ENCODE measurements at places on chromosomes 7 and 10.

- no peak for DNase-seq
These were observed 199.3 kb downstream of the PARD3 start for GRCh38 chr10:34615770-34616169.

- no peak for DNase-seq
These were observed 142.0 kb upstream of the NPY start for GRCh38 chr7:24141874-24142509.

GRCh38 chr10:72275351-72276012, 1.8 kb downstream of the DDIT4 start:
- DNase-seq: peak; percentile 34

- DNase-seq: no peak
These were observed 589 bp downstream of the ZNF488 start for GRCh38 chr10:47383261-47384147.

DNA sequence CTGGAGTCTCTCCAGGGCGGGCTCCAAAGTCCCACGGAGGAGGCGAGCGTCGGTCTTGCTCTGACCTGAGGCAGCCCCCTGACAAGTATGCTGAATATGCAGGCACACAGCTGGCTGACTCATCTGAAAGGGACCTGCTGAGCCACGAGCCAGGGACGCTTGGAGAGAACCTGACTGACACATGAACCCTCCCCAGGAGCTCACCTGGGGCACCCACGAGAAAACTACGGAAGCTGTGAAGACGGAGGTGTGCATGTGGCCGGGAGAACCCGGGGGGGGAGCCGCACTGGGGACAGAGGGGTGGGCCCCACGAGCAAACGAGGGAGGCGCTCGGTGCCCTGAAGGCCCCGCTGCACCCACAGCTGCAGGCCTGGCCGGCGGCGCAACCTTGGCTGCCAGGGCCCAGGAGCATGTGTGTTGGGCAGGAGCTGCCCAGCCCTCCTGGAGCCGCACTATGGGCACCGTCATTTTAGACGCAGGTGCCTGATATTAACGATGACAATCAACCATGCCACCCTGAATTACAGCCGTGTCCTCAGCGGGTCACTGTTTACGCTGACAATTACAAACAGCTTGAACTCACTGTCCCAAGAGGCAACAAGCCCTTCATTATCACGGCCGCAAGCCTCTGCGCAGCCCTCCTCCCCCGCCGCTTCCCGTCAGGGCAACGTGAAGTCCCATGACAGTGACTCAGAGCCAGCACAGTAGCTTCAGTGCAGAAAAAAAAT, 64.7 kb downstream of the DIP2C start:
- DNase-seq: peak; percentile 77

DNA sequence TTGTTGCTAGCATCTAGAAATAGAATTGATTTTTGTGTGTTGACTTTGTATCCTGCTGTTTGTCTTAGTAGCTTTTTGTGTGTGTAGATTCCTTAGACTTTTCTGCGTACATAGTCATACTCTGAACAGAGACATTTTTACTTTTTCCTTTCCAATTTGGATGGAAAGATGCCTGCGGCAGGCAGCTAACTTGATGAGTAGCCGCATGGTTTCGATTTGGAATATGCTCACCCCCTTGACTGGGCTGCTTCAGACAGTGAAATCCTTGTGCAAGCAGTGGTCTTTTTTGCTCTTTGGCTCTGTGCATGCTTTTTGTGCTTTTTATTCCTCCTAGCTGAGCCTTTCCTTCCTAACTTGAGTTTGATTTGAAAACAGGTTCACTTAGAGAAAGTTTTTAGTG, 71.8 kb downstream of the HHEX start:
- peak; percentile 45 for DNase-seq

GRCh38 chr7:1812509-1813393, 142.7 kb downstream of the ELFN1 start:
- DNase-seq: no peak

- DNase-seq: peak; percentile 59
These were observed 1.6 kb downstream of the GLUD1 start for GRCh38 chr10:87092861-87093631.

DNA sequence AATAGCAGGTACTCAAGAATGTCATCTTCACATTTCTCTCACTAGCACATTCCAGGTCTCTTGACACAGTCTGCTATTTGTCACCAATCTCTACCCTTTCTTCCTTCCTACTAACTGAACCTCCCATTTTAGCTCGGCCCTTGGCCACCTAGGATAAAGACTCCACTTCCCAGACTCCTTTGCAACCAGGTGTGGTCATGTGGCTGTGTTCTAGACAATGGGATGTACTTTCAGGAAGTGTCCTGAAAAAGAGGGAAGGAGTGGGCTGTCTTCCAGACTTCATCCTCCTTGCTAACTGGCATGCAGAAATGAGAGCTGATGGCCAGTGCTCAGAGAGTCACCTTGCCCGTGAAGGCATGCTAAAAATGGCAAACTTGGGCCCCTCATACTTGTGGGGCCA, 139.2 kb downstream of the AMPH start:
- no peak for DNase-seq

DNA sequence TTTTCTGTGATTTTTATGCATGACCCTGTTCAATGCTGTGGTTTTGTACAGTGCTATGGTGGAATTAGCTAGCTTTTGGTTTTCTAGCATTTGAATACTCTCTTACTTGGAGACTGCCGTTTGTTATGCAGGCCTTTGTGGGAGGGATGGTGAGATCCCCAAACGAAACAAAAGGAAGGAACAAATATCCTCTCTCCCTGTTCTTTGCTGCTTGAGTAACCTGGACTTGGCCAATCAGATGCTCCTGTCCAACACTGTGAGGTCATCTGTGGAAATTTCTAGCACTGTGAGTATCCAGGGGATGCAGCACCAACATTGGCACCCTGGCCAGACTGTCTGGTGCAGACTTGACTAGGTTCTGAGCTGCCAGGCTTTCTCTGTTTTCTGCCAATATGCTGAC, 314.4 kb downstream of the ANKRD30A start:
- DNase-seq: no peak

DNA sequence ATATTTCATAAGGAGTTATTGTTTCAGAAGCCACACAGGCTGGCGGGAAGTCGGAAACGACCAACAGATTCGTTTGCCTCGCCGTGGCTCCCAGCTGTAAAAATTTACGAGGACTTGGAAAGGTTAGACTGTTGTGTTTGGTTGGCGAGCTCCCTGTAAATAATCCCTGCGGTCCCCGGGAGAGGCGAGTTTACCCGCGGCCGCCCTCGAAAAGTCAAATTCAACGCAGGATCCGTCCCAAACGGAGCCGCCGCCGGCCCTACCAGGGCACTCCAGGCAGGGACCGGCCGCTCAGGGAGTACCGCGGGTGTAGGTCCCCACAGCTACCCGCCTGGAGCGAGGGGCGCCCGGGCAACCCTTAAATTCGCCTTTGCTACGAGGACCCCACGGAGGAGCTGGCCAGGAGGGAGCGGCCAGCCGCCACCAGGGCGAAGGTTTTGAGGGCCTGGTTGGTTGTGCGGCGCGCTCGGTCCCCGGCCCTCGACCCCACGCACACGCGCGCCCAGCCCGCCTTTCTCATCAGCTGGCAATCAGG, 726 bp upstream of the HOXA9 start:
- no peak for DNase-seq

GRCh38 chr10:36224431-36224985, 582.4 kb upstream of the FZD8 start:
- DNase-seq: peak; percentile 39

DNA sequence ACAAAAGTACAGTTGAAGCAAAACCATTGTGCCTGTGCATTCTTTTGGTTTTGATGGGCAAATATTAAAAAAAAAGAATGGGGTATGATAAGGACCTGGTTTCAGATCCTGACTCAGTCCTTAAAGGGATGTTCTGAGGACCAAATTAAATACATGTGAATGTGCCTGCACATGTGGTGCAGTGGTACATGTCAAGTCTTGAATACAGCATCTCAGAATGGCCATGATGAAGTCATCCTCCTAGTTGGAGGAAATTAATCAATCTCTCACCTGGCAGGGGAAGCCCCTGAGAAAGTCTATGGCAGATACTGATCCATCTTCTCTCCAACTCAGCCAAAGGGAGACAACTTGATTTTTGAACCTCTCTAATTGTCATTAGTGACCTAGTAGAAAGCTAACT, 207.0 kb downstream of the SUGCT start:
- DNase-seq: no peak

DNA sequence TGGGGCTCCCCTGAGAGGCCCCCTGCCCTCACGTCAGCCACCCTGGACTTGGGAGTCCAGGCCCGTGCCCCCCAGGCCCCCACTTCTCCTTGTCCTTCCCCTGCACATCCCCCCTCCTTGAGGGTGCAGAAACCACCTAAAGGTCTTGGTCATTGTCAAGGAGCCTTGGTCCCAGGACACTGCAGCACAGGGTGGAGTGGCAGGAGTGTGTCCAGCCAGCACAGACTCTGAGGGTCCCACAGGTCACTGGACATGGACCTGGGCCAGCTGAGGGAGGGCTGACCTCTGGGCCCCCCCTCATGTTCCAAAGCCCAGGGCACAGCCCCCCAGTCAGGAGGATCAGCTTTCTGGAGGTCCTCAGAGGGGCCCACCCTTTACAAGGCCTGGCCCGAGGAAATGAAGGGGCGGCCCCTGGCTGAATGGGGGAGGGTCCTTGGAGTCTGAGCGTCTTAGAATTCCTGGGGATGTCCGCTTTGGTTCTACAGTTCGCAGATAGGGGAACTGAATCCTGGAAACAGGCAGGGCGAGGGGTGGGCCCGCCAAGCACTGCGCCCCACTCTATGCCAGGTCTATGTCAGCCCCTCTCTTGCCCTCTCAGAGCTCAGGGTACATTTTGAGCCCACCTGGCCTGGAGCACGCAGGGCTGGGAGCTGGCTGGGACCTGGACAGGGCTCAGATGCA, 54.0 kb downstream of the PWWP2B start:
- no peak for DNase-seq

- DNase-seq: peak; percentile 30
These were observed 267.8 kb downstream of the PARD3 start for GRCh38 chr10:34547291-34547690.

GRCh38 chr7:140033036-140033435, 29.7 kb downstream of the PARP12 start:
- DNase-seq: peak; percentile 62

GRCh38 chr7:137020351-137020750, 151.9 kb downstream of the CHRM2 start:
- peak; percentile 39 for DNase-seq

DNA sequence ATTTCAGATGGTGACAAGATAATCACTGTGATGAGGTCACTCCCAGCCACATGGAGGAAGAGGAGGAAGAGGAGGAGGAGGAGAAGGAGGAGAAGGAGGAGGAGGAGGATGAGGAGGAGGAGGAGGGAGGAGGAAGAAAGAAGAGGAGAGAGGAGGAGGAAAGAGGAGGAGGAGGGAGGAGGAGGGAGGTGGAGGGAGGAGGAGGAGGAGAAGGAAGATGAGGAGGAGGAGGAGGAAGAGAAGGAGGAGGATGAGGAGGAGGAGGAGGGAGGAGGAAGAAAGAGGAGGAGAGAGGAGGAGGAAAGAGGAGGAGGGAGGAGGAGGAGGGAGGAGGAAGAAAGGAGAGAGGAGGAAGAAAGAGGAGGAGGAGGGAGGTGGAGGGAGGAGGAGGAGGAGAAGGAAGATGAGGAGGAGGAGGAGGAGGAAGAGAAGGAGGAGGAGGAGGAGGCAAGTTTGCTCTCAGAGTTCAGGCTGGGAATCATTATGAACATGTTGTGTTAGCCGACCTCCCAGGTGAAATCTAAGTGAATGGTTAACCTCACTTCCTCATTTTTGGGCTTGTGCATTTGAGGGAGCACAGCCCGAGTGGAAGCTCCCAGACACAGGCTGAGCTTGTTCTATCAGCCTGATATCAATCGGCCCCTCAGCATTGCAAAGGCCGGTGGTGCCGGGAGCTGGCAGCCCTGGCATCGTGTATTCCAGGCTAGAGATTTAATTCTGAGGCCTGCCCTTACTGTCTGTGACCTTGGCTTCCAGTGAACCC, 236.2 kb upstream of the PITRM1 start:
- no peak for DNase-seq

GRCh38 chr10:111087968-111088505, 11.2 kb downstream of the ADRA2A start:
- no peak for DNase-seq

- no peak for DNase-seq
These were observed 1164.0 kb upstream of the CELF2 start for GRCh38 chr10:9853405-9854355.

- DNase-seq: no peak
These were observed 54.9 kb upstream of the HELLS start for GRCh38 chr10:94490789-94491039.

- DNase-seq: no peak
These were observed 341.9 kb downstream of the PTPRN2 start for GRCh38 chr7:158245724-158246041.

DNA sequence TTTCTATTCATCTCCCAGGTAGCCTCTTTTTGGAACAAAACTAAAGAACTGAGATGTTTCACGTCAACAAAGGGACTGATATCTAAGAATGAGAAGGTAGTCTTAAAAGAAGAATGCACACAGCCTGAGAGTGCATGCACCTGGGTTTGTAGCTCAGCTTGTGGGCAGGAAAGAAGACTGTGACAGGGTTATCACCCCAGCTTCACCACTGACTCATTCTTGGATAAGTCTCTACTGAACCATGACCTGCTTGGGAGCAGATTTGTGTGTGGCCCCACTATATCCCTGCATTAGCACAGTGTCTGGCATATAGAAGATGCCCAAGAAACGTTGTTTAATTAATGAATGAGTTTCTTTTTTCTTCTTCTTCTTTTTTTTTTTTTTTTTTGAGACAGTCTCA, 187.5 kb downstream of the GPAM start:
- no peak for DNase-seq

GRCh38 chr7:126462405-126462804, 790.3 kb downstream of the GRM8 start:
- no peak for DNase-seq

- DNase-seq: no peak
These were observed 208.4 kb upstream of the ZMIZ1 start for GRCh38 chr10:78860260-78860914.

DNA sequence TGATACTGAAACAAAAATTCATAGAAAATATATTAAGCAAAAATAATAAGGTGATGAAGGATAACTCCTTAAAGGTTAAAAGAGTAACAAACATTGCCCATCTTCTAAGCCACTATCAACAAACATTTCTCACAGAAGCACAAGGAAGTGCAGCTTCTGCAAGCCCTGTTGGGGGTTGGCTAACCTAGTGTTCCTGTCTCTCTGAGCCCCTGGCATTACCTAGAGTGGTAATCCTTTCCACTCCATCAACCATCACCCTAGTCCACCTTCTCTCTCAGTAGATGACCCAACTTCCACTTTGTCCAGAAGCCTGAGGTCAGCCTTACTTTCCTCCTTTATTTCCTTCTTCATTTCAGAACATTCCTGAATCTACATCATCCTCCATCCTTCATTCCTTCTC, 59.7 kb downstream of the HIPK2 start:
- no peak for DNase-seq
